ENCODE measurements at places on chromosomes 16 and 17. TPM values are rescaled to one million over a fixed set of nuclear protein-coding genes. Genes with fewer than 3 reads are reported as not detected.
A peak's percentile ranks its signal among the peaks of the same experiment; 100 is the strongest.

The NPIPB2 gene
- total RNA-seq = 1.1 TPM

The TBC1D3 gene
- total RNA-seq = not detected

DNA sequence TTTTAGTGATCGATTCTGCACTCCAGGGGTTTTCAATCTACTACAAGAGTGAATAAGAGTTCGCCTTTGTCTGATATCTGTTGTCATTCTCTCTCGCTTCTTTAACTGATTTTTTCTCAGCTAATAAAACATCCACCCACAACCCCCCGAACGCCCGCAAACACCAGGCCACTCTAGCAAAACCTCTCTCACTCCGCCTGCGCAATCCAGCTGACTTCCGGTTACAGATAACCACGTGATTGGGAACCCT is 338 bp upstream of the RPL19 start:
- DNase-seq = peak; percentile 94

The KRT20 gene
- 203 TPM for total RNA-seq

The KRT39 gene
- not detected for total RNA-seq

DNA sequence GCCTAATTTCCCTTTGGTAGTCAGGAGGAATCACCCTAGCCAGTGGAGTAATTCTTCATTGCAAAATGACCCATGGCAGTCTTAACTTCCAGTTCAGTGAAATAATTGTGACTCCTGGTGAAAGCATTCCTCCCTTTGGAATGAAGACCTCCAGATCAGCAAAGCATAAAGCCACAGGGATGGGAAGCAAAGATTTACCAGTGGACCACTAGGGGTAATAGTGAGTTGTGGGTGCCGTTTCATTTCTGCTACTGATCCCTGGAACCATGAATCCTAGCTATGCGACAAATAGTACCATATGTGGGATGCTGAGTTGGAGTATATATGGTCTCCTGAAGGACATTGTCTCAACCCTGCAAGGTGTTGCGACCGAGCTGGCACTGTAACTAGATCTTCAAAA is 13.7 kb downstream of the DYNLL2 start:
- DNase-seq = no peak

- DNase-seq = no peak
Measured at GRCh38 chr17:57707892-57708291, 37.2 kb downstream of the CCDC182 start.

DNA sequence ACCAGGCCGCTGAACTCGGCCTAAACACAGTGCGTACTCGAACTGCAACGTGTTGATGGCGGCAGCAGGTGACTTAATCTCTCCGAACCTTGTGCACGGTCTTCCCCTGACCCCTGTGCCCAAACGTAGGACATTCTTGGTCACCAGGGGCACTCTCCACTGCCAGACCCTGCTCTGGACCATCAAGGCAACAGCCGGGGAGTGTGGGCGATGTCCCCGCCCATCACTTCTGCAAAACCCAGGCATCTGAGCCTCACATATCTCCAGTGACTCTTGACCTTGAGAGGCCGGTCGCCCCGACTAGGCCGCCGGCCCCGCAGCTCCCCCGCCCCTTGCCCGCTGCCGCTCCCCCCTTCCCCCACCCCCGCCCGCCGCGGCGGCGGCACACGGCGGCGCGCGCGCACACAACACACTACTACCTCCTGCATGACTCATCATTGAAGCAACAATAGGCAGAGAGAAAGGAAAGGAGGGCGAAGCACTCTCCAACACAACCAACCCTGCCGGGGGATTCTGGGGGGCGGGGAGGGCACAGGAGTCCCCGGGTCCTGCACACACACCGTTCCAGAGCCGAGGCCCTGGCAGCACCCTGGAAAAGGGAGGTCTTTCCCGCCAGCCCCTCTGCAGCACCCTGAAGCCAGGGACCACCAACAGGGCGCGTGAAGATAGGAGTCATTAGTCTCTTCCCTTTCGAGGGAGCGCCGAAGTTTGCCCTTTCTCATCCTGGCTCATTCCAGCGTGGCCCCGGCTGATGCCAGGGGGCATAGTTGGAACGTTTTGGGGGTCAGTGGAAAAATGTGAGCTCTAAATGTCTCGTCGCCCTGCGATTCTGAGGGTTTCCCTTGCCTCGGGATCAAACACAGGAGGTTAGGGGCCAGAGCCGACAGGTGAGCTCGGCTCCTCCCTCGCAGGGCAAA is 1.9 kb downstream of the MNT start:
- DNase-seq = peak; percentile 66

The CFAP97D1 gene
- total RNA-seq = 0.26 TPM

The TBC1D3D gene
- total RNA-seq = 0.10 TPM

GRCh38 chr17:43217614-43218087 is 6.0 kb downstream of the TMEM106A start:
- no peak for DNase-seq

GRCh38 chr17:48238933-48239602 is 131.5 kb downstream of the SNX11 start:
- DNase-seq = no peak

The RBBP6 gene
- total RNA-seq = 23.6 TPM

The CCDC144A gene
- 0.23 TPM for total RNA-seq

DNA sequence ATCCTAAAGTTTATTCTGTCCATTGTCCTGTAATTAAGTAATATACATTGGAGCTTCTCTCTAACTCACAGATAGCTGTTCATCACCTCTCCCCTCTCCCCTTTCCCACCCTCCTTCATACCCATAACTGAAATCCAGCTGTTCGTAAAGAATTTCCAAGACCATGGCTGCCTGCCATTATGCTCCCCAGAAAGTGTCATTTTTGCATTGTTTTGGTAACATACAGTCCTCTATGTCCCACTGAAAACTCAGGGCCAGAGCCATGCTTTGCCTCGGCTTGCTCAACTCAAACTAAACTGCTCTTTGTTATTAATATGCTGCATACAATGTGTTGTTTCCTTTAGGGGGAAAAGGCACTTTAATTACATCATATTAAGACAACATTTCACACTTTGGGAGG is 132.0 kb downstream of the MRTFB start:
- no peak for DNase-seq

DNA sequence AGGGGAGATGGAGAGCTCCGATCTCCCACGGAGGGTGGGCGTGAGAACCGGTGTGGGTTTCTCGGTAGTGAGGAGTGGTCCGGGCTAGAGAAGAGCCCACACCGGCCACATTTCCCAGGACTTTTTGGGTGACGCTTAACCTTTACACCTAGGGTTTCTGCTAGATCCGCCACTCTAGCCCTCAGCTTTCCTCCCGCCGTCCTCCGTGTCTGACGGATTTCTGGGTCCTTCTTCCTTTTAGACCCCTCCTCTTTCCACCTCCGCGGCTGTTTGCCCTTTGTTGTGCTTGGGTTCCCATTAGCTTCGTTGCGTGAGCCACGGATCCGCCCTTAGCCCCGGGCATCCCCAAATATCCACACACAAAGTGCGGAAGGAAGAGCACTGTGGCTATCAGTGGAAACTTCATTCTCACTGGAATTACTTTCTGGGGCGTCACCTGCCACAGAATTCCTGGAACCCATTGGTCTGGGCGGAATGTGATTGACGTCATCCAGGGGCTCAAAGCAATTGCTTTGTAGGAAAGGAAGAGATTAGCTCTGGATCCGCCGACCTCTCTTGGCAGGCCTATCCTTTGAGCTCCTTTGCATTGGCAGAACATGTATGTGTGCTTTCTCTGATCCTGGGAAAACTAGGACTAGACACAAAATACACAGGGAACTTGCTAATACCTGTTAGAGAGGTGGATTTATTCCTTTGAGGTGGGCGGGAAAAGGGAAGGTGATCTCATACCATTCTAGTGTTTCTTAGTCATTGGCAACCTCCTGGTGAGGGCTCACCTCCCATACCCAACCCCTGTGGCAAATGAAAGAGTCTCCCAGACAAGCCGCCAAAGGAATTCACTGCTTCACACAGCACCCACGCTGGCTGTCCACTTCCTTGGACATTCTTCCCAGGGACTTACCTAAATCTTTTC is 654 bp downstream of the TNFAIP1 start:
- DNase-seq = peak; percentile 79

GRCh38 chr17:55272711-55273578 is 8.2 kb downstream of the HLF start:
- no peak for DNase-seq

The HS3ST3A1 gene
- total RNA-seq = not detected

DNA sequence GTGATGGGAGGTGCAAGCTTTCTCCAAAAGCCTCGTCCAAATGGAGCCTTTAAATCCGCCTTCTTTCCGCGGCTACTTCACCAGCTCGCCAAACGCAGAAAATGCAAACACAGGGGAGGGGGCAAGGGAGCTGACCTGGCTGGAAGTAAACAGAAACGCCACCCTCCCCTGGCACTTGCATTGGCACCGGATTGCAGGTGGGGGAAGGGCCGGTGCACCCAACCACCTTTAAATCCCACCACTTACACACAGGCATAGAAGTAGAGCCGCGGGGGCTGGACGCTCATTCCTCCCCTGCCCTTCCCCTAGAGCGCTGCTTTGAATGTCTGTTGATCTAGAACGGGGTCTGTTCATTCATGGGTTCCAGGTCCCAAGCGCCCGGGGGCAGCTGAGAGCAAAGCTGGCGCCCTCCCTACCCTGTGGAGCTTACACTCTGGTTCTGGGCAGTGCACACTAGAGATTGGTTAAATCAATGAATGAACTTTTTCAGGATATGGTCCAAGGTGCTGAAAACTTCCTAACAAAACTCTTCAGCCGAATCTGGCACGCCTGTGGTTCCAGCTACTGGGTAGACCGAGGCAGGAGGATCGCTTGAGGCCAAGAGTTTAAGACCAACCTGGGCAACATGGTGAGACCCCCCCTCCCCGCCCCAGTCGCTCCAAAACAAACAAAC is 920 bp upstream of the ZCCHC14 start:
- DNase-seq = peak; percentile 29

DNA sequence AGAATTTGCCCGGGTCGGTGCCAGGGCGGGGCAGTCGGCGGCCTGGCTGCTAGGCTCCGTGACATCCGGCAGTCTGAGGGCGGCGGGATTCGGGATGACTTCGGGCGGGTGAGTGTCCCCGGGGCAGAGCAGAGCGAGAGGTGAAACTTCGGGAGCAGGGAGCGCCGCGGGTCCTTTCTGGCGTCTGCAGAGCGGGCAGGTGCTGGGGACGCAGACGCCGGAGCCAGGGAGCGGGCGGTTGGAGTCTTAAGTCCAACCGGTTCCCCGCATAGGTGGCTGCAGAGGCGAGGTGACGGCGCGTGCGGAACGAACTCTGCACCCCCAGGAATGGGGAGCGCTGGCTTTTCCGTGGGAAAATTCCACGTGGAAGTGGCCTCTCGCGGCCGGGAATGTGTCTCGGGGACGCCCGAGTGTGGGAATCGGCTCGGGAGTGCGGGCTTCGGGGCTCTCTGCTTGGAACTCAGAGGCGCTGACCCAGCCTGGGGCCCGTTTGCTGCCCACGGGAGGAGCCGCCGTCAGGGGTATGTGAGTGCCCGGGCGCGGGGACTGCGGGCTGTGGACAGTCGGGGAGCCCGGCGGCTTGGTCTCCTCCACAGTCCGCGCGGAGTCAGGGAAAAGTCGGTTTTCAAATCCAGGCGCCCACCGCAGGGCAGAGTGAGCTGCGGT is at the start of gene B4GALNT2:
B4GALNT2 (plus strand) TSS at position 71 of the 666 bp plus-strand sequence; CDS start at position 95, 24 bp downstream.
- no peak for DNase-seq

The ABCA9 gene
- not detected for total RNA-seq

The CACNA1G gene
- total RNA-seq = 0.05 TPM

DNA sequence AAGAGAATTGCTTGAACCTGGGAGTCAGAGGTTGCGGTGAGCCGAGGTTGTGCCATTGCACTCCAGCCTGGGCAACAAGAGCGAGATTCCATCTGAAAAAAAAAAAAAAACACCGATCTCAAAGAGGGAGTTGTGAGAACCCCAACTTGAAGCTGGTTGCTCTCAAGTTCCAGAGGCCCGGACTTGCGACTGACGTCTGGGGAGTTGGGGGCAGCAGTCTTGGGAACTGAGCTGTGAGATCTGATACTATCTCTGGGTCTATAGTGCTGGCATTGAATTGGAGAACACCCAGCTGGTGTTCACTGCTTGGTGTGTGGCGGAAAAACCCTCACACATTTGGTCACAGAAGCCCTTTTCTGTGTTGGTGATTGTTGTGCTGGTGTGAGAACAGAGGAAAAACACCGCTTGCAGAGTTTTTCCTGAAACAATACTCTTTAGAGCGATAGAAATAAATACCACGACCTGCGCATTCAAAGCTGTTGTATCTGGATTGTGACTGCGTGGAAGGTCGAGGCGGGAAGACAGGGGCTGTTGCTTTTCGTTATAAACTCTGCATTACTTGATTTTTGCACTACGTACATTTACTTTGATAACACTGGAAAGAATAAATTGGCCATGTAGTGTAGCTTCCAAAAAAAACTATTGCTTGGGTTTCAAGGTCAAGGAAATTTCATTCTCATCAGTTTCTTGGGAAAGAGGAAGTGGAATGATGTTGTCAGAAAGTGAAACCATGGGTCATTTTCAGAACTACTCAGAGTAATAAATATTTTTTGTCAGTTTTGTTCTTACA is 8.8 kb downstream of the SCIMP start:
- no peak for DNase-seq

DNA sequence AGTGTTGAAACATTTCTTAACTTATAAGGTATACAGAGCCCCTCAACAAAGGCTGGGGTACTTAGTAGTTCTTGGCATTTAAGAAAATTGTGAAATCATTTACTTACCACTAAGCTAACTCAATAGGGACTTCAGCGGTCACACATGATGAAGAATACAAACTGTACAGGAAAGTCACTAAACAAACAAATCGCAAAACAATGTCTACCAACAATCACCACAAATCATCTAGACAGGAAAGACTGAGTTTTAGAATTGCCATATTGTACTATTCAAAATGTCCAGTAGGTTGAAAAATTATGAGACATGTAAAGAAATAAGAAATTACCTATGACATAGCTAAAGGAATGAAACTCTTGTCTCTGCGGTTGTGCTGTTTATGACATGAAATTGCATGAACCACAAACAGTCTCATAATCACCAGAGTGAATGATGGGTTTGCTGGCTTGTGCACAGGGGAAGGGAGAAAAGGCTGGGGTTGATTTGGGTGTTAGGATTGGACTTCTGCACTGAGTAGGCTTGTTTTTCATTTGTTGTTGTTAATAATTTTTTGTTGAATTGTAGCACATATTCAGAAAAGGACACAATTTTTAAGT is 441.1 kb upstream of the MON1B start:
- no peak for DNase-seq

The RSAD1 gene
- 30.9 TPM for total RNA-seq

DNA sequence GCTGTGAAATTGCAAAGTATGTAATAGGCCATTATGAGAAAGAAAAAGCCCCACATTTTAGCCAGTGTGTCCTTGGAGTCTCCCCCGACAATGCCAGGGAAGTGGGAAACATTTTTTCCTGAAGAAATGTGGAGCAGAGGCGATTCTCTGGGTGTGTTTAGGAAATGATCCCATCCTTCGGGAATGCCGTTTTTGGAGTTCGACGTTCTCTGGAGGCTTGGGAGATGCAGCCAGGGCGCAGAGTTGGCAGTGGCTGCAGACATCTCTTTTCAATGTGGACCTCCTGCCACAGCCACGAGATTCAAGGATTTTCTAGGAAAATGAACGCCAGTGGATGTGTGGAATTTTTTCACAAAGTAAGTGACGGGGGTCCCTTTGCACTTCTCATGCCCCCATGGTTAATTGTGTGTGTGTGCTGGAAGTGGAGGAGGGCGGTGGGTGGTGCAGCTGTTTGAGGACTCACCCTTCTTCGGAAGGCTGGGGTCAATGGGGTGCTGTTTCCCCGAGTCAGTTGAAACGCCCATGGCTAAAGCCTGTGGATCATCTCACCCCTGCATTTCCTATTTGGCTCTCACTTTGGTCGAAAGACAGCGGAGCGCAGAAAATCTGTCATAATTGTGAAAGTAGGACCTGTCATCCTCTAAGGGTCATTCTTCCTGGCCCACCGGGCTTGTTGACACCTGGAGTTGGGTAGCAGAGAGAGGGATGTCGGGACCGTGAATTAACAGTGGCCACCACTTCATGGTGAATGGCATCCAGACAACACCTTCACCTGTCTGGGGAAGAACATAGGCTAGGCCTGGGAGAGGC is 73.2 kb downstream of the CMIP start:
- no peak for DNase-seq

- DNase-seq = no peak
Measured at GRCh38 chr17:31385428-31386285, 5.8 kb upstream of the RAB11FIP4 start.

All from HT-29 (cell line).